ENCODE measurements at places on chromosomes 3 and 15. TPM values are rescaled to one million over a fixed set of nuclear protein-coding genes. Genes with fewer than 3 reads are reported as not detected.

- DNase-seq, result no peak
Measured at GRCh38 chr3:37115446-37115845, 58.9 kb downstream of the LRRFIP2 start.

DNA sequence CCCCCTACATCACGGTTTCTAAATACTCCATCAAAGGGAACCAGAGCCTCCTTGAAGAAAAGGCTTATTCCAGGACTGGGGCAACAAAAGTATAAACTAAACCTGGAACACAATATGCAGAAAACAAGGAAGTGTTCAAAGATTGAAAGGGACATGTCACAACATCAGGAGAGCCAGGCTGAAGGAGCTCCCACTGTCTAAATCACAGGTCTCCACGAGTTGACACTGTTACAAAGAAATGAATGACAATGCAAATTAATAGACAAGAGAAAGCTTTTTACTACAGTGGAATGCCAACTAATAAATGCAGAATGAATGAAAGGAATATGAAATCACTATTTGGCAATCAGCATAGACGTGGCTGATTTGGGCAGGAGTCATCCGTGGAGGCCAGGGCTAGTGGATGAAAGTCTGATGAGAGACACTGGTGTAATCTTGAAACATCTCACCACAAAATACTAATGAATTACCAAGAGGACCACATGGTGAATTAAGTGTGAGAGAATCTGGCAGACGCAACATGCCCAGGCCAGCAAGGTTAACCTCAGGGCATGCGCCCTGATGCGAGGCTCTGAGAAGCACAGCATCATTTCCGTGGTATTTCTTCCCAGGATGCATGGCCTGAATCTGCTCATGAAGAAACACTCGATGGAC lies 123.8 kb upstream of the TJP1 start:
- no peak for DNase-seq

DNA sequence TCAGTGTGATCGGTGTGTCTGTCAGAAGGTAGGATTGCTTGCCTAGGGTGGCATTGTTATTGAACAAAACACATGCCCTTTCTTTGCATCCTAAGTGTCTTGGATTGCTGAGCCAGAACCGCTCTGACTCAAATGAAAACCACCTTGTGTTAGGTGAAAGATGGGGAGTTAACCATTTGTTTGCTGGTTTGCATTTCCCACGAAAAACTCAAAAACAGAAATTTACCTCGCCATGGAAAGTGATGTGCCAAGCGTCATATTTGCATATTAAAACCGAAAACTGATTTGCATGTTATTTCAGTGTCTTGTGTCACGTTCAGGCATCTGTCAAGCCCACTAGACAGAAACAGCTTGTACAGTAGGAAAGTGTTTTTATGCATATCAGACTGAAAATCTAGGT lies 474.6 kb upstream of the TPRG1 start:
- no peak for DNase-seq

GRCh38 chr3:197750858-197751737 lies 1.4 kb downstream of the FYTTD1 start:
- peak; percentile 67 for DNase-seq

- peak; percentile 9 for DNase-seq
Measured at GRCh38 chr3:70849911-70850699, 537.7 kb upstream of the MDFIC2 start.

- peak; percentile 73 for DNase-seq
Measured at GRCh38 chr3:4826237-4827100, 152.8 kb upstream of the BHLHE40 start.

OSBPL10 gene
- 12.4 TPM for polyA plus RNA-seq

- DNase-seq, result peak; percentile 35
Measured at GRCh38 chr3:58116161-58116955, 94.4 kb downstream of the DNASE1L3 start.

- DNase-seq, result peak; percentile 55
Measured at GRCh38 chr3:124512881-124513609, 217.2 kb upstream of the UMPS start.

GRCh38 chr3:34067536-34068051 lies 269.2 kb downstream of the PDCD6IP start:
- DNase-seq, result no peak

DNA sequence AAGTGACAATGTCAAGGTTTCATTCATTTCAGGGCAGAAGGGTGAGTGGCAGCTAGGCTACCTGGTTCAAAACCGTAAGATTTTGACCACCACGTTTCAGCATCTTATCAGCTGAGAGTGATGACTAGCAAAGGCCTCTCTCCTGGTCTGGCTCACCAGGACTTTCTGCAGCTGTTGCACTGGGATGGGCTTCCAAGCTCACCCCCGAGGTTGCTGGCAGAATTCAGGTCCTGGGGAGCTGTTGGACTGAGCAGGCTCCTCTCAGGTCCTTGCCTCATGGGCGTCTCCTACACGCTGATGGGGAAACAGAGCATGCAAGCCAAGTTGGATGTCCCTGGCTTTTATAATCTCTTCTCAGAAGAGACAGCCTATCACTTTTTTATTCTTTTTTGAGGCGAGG lies 88.8 kb upstream of the RNU6-1 start:
- DNase-seq, result no peak

DNA sequence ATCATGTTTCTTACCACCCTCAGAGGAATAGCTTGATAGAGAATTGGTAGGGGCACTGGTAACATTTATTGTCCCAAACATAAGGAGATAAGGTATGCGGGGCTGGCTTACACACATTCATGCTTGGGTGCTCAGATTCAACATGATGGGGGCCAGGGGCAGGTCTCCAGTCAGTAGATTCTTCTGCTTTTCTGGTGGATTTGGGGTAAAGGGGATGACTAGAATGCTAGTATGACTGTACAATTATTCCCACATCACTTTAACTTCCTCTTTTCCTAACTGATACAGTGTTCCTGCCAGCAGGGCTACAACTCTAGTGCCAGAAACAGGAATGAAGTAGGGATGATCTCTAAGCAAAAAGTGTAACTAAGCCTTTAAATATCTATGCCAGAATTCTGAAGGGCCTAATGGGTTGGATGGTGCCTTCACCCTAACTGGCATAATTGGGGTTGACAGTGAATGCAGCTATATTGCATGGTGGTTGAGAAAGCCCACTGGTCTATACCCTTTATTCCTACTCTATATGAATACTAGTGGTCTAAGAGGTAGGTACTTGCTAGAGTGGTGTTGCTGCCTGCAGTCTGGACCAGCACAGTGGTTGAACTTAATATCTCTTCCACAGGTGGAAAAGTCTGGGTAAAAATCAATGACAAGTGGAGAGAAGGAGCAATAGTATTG lies 117.4 kb downstream of the IL12A start:
- no peak for DNase-seq

GRCh38 chr3:194744826-194745225 lies 59.1 kb downstream of the FAM43A start:
- no peak for DNase-seq

GRCh38 chr3:177726807-177727206 lies 529.5 kb upstream of the TBL1XR1 start:
- DNase-seq, result no peak

DNA sequence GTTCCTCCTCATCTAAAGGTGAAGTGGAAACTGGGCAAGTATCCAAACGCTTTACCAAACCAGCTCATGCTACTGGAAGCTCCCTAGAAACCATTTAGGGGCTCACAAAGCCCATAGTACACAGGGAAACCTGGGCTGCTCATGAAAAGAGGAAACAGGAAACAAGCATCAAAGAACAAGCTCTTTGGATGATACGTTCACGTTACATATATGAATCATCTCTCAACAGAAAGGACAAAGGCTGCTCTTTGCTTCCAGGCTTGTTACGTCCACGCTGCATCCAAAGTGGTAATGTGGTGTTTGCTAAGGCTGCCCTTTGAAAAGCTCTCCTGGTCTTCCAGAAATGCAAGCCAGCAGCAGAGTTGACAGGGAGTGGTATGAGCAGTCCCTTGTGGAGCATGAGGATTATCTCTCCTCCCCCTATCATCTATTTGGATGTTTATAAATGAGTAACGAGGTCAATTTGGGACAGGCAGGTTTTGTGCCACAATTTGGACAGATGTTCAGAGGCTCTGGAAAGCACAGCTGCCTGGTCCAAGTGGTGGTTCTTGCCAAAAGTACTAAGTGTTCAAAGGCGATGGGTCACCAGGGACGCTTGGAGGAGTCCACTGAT lies 98.0 kb upstream of the RORA start:
- DNase-seq, result no peak

- DNase-seq, result peak; percentile 88
Measured at GRCh38 chr15:75182187-75183131, 19.2 kb upstream of the C15orf39 start.

UBR1 gene
- polyA plus RNA-seq, result 18.4 TPM

HYAL2 gene
- 37.2 TPM for polyA plus RNA-seq

CSPG4 gene
- polyA plus RNA-seq, result 6.9 TPM

DNA sequence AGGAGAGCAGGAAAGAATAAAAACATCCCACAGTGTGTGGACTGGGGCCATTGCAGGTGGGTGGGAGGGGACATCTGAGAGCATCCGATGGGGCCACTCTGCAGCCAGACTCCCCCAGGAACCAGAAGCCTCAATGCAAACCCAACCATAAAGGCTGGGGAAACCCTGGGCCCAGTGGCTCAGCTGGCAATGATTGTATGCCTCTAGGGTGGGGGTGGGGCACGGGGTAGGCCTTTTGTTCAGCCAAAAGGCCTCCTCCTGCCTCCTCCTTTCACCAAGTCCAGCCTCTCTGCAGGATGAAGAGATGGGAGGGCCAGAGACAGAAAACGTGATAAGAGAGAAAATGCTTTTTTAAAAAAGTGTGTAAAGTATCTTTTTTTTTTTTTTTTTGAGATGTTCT lies 45.5 kb upstream of the HERC1 start:
- no peak for DNase-seq

GPR27 gene
- 2.6 TPM for polyA plus RNA-seq

GRCh38 chr15:68249058-68249713 lies 19.7 kb upstream of the CLN6 start:
- DNase-seq, result no peak

All from large intestine (tissue), 12 donors.